Colonic mucosa (tissue), 4 donors: ENCODE measurements at places on chromosomes 7 and 10. TPM values are rescaled to one million over a fixed set of nuclear protein-coding genes. Genes with fewer than 3 reads are reported as not detected.

DNA sequence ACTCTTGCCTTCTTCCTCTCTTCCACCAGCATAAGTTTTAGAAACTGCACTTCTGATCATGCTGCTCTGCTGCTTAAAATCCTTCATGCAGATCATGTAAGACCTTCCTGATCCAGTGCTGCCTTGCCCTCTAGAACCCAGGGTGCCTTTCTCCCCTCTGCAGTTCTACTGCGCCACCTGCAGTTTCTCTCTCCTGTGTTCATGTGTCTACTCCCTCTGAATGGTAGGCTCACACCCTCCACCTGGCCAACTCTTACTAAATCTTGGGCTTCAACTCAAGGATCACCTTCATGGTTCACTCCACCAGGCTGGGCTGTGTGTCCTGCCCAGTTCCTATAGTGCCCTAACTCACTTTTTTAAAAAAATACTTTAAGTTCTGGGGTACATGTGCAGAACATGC lies 174.6 kb upstream of the ITGB1 start:
- H3K27me3 ChIP-seq: no peaks in the 10 kb centered on the region
- no peak overlapping the region for H3K4me3 ChIP-seq
- H3K36me3 ChIP-seq: no peaks in the 10 kb centered on the region

DNA sequence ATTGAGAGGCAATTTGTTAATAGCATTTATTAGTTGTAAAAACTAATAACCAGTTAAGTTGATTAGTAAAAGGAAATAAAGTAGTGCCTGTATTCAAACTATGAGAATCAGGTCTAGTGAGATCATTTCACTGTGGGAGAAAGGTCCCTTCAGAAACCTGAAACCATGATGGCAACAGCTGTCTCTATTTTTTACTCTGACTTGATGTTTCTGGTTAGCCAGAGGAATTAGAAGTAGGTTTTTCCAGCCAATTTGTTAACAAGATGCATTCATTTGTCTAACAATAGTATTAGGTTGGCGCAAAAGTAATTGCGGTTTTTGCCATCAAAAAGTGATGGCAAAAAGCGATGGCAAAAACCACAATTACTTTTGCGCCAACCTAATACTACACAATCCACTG lies 272.2 kb upstream of the YAE1 start:
- no peak overlapping the region for H3K27ac ChIP-seq
- no peak for DNase-seq
- no peaks in the 10 kb centered on the region for H3K36me3 ChIP-seq
- no peaks in the 10 kb centered on the region for H3K27me3 ChIP-seq
- no peaks in the 10 kb centered on the region for H3K4me1 ChIP-seq

GRCh38 chr7:101586078-101586905 lies 42.8 kb downstream of the MYL10 start:
- DNase-seq: peak; percentile 83
- no peaks in the 10 kb centered on the region for H3K36me3 ChIP-seq
- H3K4me3 ChIP-seq: no peak overlapping the region
- no peaks in the 10 kb centered on the region for H3K27me3 ChIP-seq
- peaks cover 9% of the 10 kb centered on the region for H3K4me1 ChIP-seq

DNA sequence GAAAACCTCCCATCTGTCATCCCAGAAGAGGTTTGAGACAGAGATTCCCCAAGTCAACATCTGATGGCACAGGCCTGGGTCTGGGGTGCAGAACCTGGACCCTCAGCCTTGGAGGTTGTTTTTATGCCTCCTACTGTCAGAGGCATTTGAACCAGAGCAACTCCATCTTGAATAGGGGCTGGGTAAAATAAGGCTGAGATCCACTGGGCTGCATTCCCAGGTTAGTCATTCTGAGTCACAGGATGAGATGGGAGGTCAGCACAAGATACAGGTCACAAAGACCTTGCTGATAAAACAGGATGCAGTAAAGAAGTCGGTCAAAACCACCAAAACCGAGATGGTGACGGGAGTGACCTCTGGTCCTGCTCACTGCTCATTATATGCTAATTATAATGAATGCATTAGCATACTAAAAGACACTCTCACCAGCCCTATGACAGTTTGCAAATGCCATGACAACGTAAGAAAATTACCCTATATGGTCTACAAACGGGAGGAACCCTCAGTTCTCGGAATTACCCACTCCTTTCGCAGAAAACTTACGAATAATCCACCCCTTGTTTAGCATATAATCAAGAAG lies 92.0 kb downstream of the ITGA8 start:
- H3K4me1 ChIP-seq: no peaks in the 10 kb centered on the region
- no peak overlapping the region for H3K27ac ChIP-seq
- no peaks in the 10 kb centered on the region for H3K27me3 ChIP-seq
- no peak overlapping the region for H3K4me3 ChIP-seq
- no peaks in the 10 kb centered on the region for H3K36me3 ChIP-seq

DNA sequence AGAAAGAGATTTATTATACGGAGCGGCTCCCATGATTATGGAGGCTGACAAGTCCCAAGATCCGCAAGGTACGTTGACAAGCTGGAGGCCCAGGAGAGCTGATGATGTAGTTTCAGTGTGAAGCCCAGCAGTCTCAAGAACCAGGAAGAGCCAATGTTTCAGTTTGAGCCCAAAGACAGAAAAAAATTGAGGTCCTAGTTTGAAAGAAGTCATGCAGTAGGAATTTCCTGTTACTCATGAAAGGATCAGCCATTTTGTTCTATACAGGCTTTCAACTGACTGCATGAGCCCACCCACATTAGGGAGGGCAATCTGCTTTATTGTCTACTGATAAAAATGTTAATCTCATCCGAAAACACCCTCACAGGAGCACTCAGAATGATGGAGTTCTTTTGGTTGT lies 51.5 kb downstream of the CCDC71L start:
- no peak for DNase-seq
- peak overlapping the region; percentile 54 for H3K27ac ChIP-seq
- H3K4me3 ChIP-seq: no peak overlapping the region
- H3K4me1 ChIP-seq: no peaks in the 10 kb centered on the region
- H3K36me3 ChIP-seq: no peaks in the 10 kb centered on the region

DNA sequence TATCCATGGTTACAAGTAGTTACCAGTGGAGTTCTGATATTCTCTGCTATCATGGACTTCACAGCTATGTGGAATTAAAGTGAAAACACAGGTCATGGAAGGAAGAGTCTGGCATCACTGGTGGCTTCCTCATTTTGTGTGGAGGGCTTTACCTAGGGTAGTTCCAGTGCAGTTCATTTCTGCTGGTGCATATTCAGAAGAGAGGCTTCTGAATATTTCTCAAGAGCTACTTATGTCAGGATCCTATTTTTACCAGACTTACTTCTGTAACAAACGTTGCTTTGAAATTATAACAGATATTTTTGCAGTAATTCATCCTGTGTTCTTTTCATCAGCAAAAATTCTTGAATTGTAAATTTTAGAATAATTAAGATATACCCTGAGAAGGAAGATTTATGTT lies 236.5 kb upstream of the NPSR1 start:
- DNase-seq: no peak
- no peaks in the 10 kb centered on the region for H3K36me3 ChIP-seq
- no peaks in the 10 kb centered on the region for H3K4me1 ChIP-seq
- no peaks in the 10 kb centered on the region for H3K27me3 ChIP-seq

DNA sequence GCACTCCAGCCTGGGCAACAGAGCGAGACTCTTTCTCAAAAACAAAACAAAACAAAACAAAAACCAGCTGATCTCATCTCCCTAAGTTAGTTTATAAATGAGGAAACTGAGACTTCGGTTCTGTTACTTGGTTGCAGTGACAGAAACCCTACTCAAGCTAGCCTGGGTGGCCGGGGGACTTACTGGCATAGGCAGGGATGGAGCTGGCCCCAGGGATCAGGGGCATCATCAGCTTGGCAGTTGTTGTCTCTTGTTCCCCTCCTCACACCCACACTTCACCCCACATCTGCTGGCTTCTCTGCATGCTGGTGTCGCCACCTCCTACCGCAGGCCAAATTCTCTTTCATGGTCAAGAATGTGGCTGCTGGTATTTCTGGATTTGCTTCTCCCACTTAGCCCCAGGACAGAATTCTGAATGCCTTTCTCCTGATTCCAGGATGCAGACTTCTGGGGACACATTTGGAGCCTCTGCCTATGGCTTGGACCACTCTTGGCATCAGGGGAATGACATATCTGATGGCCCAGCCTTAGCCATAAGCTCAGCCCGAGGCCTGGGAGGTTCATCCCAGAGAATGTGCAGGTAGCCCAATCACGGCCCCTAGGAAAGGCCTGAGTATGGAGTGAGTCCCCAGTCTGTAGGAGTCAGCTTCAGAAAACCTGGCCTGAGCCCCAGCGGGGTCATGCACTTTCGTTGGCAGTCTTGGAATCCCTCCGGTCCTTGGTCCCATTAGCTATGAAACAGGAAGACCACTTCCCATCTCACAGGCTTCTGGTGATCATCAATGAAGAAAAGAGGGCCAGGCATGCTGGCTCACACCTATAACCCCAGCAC lies 41.6 kb upstream of the CTBP2 start:
- H3K4me1 ChIP-seq: no peaks in the 10 kb centered on the region
- no peak overlapping the region for H3K27ac ChIP-seq
- H3K27me3 ChIP-seq: no peaks in the 10 kb centered on the region
- no peak for DNase-seq
- H3K36me3 ChIP-seq: no peaks in the 10 kb centered on the region
- no peak overlapping the region for H3K4me3 ChIP-seq

- H3K27ac ChIP-seq: no peak overlapping the region
- no peak overlapping the region for H3K4me3 ChIP-seq
- no peaks in the 10 kb centered on the region for H3K36me3 ChIP-seq
- no peaks in the 10 kb centered on the region for H3K27me3 ChIP-seq
- DNase-seq: no peak
These were observed 115.8 kb upstream of the ITGB1 start for GRCh38 chr10:33073641-33074415.

GRCh38 chr7:158029509-158029908 lies 558.1 kb downstream of the PTPRN2 start:
- no peak overlapping the region for H3K4me3 ChIP-seq
- DNase-seq: no peak
- H3K36me3 ChIP-seq: no peaks in the 10 kb centered on the region
- no peak overlapping the region for H3K27ac ChIP-seq

GRCh38 chr10:8056871-8057331 lies 2.4 kb downstream of the GATA3 start:
- no peak overlapping the region for H3K27ac ChIP-seq
- H3K36me3 ChIP-seq: no peaks in the 10 kb centered on the region
- peaks cover 10% of the 10 kb centered on the region for H3K4me1 ChIP-seq
- H3K27me3 ChIP-seq: peaks cover 62% of the 10 kb centered on the region

DNA sequence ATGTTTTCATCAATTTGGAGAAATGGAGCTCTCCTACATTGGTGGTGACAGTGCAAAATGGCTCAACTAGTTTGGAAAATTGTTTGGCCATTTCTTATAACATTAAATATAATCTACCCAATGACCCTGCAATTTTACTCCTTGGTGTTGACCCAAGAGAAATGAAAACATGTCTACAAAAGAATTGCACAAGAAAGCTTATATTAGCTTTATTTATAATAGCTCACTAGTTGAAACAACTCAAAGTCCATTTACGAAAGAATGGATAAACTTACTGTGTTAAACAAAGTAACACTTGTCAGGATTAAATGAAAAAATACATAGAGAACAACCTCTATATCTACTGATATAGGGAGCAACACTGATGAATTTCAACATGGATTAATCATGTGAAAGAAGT lies 539.9 kb downstream of the DNAJB9 start:
- no peaks in the 10 kb centered on the region for H3K27me3 ChIP-seq
- no peak overlapping the region for H3K27ac ChIP-seq
- H3K4me1 ChIP-seq: no peaks in the 10 kb centered on the region
- H3K36me3 ChIP-seq: no peaks in the 10 kb centered on the region

- no peak overlapping the region for H3K4me3 ChIP-seq
- H3K27me3 ChIP-seq: no peaks in the 10 kb centered on the region
- H3K36me3 ChIP-seq: no peaks in the 10 kb centered on the region
- H3K4me1 ChIP-seq: no peaks in the 10 kb centered on the region
- DNase-seq: no peak
These were observed 136.4 kb downstream of the BMPER start for GRCh38 chr7:34041707-34042106.

- no peaks in the 10 kb centered on the region for H3K4me1 ChIP-seq
- H3K27ac ChIP-seq: no peak overlapping the region
- H3K27me3 ChIP-seq: no peaks in the 10 kb centered on the region
- no peaks in the 10 kb centered on the region for H3K36me3 ChIP-seq
- no peak overlapping the region for H3K4me3 ChIP-seq
These were observed 44.2 kb upstream of the A1CF start for GRCh38 chr10:50929670-50930069.

- H3K27me3 ChIP-seq: no peaks in the 10 kb centered on the region
- H3K4me1 ChIP-seq: no peaks in the 10 kb centered on the region
- H3K4me3 ChIP-seq: peak overlapping the region; percentile 69
These were observed 637 bp downstream of the SAMD8 start for GRCh38 chr10:75111907-75112679.

- H3K27ac ChIP-seq: no peak overlapping the region
- no peaks in the 10 kb centered on the region for H3K27me3 ChIP-seq
- no peaks in the 10 kb centered on the region for H3K36me3 ChIP-seq
- no peaks in the 10 kb centered on the region for H3K4me1 ChIP-seq
These were observed 596.0 kb upstream of the FOXK1 start for GRCh38 chr7:4085937-4086691.

- DNase-seq: no peak
- no peaks in the 10 kb centered on the region for H3K4me1 ChIP-seq
- H3K36me3 ChIP-seq: no peaks in the 10 kb centered on the region
- H3K27me3 ChIP-seq: no peaks in the 10 kb centered on the region
- no peak overlapping the region for H3K4me3 ChIP-seq
These were observed 5.2 kb downstream of the CPED1 start for GRCh38 chr7:120993553-120994191.

GRCh38 chr10:52674474-52674873 lies 98.1 kb downstream of the MBL2 start:
- no peaks in the 10 kb centered on the region for H3K36me3 ChIP-seq
- H3K4me1 ChIP-seq: no peaks in the 10 kb centered on the region
- DNase-seq: no peak
- no peak overlapping the region for H3K4me3 ChIP-seq

- no peaks in the 10 kb centered on the region for H3K4me1 ChIP-seq
- H3K27ac ChIP-seq: no peak overlapping the region
These were observed 191.2 kb upstream of the KLF6 start for GRCh38 chr10:3976171-3976570.

- H3K4me3 ChIP-seq: no peak overlapping the region
- DNase-seq: no peak
- H3K4me1 ChIP-seq: no peaks in the 10 kb centered on the region
- no peaks in the 10 kb centered on the region for H3K36me3 ChIP-seq
These were observed 27.4 kb upstream of the INPP5A start for GRCh38 chr10:132510174-132510611.

DNA sequence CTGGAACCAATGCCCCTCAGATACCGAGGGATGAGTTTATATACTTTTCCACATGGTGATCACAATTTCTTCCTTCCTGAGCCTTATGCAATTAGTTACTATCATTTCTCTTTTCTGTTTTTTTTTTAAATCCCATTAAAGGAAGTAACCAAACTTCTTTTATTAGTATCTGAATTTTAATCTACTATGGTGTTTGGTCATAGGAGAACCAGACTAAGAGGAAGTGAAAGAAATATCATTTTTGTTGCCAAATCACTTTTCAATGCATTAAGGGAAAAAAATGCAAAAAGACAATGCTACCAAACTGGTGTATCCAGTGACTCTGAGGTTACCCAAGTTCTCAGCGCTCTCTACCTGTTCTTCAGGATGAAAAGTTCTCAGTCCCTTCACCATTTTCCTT lies 167.7 kb downstream of the NXPH1 start:
- no peak overlapping the region for H3K4me3 ChIP-seq
- no peaks in the 10 kb centered on the region for H3K27me3 ChIP-seq
- no peaks in the 10 kb centered on the region for H3K4me1 ChIP-seq
- H3K27ac ChIP-seq: no peak overlapping the region
- no peaks in the 10 kb centered on the region for H3K36me3 ChIP-seq

ABCF2 gene
- 25.6 TPM for total RNA-seq

JCAD gene
- 23.5 TPM for total RNA-seq

TCTN3 gene
- 40.7 TPM for total RNA-seq

ANKRD30A gene
- total RNA-seq: not detected

DDIT4 gene
- 147 TPM for total RNA-seq

HTR5A gene
- total RNA-seq: not detected

MPP7 gene
- 25.7 TPM for total RNA-seq

LEP gene
- total RNA-seq: not detected

TMEM225B gene
- 0.74 TPM for total RNA-seq
